D721Med (cell line): ENCODE measurements at places on chromosomes 5 and 9.

DNA sequence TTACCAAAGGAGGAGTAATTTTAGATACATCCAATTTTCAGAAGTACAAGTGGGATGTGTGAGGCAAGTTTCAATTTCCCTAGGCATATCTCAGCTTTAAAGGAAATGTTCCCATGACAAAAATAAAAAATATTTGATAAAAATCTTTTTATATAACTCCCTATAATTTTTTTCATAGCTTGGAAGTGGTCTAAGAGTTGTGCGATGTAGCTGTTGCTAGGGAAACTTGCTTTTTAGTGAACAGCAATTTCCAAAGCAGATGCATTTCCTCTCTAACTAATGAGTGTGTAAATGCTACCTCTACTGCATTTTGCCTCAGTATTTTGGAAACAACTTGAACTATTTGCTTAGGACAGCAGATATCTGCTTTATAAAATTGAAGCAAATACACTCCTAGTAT, 39.6 kb downstream of the MACIR start:
- DNase-seq, result no peak

DNA sequence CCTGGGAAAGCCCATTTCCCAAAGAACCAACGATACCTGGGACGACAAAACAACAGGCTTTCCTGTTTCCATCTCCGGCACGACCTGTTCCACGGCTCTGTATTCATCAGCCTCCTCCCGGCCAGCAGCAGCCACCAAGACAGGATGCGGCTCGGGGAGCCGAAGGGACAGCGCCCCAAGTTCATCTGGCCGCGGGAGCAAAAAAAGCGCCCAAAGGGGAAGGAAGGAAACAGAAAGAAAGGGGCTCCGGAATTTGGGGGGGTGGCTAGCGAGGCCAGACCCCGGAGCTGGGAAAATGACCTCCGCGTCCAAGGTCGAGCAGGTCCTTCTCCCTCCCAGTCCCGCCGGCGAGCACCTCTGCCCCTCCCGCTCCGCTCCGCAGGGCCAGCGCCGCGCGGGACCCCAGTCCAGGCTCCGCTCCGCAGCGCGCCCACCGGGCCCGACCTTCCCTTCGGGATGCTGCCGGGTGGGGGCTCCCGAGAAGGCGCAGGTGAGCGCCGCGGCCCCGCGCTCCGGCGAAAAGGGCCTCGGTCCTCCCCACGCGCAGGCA, 608 bp downstream of the ELOVL7 start:
- DNase-seq, result no peak

GRCh38 chr9:95044731-95045508, 272.6 kb downstream of the FANCC start:
- DNase-seq, result no peak

GRCh38 chr5:167488371-167488770, 803.1 kb upstream of the WWC1 start:
- no peak for DNase-seq

DNA sequence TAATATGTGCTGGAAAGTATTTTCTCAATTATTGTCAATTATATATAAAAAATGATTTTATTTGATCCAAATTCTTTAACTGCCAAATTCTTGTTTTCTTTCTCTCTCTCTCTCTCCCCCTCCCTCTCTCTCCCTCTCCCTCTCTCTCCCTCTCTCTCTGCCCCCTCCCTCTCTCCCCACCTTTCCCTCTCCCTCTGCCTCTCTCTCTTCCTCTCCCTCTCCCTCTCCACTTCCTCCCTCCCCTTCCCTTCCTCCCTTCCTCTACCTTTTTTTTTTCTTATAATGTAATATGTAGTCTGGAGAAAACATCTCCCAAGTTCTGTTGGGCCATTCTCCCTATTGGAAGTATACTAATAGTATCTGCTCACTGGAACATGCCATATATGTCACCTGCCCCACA, 6.4 kb upstream of the RFX3 start:
- DNase-seq, result no peak

DNA sequence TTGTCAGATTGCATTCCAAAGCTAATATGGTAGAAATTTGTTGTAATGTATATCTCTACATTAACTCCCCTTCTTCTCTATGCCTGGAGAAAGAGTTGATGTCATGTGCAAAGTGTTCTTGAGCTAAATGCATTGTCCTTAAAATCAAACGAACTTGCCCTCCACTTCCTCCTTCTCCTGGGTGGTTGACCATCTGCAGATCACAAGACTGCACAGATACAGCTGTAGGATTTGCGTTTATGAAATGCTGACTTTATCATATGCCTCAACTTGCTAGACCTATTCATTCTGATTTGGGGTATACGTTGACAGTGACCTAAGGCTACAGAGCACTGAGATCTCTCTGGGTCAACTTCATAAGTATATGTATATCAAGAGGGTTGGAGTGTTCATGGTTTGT, 8.3 kb downstream of the TRIM32 start:
- DNase-seq, result no peak

- no peak for DNase-seq
Measured at GRCh38 chr9:70147196-70147595, 103.5 kb downstream of the MAMDC2 start.

DNA sequence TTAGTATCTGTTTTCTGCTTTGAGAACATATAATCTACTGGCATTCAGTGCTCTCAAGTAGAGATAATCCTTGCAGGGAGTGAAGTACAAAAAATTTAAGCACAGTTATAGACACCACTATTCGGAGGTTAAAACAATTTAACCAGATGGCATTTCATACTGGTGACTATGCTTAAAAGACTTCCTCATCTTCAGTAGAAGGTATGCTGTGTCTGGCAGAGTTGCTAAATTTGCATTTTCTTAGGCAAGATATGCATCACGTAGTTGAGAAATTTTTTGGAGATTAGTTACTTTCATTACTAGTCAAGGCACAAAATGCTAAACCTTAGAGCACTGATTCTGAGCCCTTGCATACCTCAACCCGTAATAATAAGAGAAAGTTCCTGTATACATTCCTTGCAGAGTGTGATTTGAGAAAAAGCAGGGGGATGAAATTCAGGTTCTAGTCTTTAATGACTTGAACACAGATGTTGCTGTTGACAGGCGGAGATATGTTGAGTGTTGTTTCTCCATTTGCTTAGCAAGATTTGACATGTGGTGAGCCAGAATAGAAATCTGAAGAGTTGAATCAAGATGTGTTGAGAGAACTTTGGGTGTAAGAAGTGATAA, 70.8 kb upstream of the STARD4 start:
- no peak for DNase-seq

- no peak for DNase-seq
Measured at GRCh38 chr9:101925498-101925897, 187.1 kb upstream of the GRIN3A start.
